ENCODE measurements at places on chromosomes 5 and 9.

DNA sequence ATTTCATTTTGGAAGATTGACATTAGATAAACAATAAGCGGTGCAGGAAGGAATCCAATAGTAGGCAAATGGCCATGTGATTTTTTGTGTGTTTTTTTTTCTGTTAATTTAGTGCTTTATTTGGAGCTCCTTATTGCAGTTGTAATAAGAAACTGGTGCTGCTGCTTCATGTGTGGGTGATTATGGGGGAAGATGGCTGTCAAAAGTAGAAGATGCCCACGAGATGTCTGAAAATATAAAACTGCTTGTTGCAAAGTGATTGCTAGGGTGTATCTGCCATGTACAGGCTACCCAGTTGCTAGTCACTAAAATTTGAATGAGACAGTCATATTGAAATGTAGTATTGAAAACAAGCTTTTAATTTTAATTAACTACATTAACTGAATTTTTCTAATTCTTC is 216.7 kb upstream of the FTMT start:
- H3K36me3 ChIP-seq = no peaks in the 10 kb centered on the region
- H3K4me3 ChIP-seq = no peak overlapping the region
- no peak for DNase-seq
- H3K4me1 ChIP-seq = peaks cover 5% of the 10 kb centered on the region
- H3K27ac ChIP-seq = no peak overlapping the region
- H3K27me3 ChIP-seq = peaks cover 8% of the 10 kb centered on the region

GRCh38 chr5:168941901-168942300 is 359.0 kb downstream of the SLIT3 start:
- no peak overlapping the region for H3K4me3 ChIP-seq
- H3K4me1 ChIP-seq = peaks cover 27% of the 10 kb centered on the region

- DNase-seq = no peak
- H3K4me3 ChIP-seq = no peak overlapping the region
- H3K36me3 ChIP-seq = no peaks in the 10 kb centered on the region
- H3K27ac ChIP-seq = no peak overlapping the region
- no peaks in the 10 kb centered on the region for H3K27me3 ChIP-seq
Observed at GRCh38 chr9:23672151-23672550, 153.9 kb downstream of the ELAVL2 start.

DNA sequence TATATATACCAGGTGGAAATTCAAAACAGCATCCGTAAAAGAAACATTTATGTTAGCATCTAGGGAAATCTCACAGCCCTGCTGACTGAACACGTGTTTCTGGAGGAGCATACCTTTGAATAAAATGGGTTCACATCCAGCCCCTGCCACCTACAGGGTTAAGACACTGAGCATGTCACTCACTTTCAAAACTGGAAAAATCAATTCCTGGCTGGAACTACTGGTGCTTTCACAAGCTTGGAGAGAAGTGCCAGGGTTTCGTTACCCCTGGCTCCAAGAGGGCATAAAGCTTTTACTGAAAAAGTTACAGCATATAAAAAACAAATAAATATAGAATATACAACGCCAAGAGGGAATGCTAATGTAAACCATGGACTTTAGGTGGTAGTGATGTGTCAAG is 48.0 kb downstream of the SERINC5 start:
- peaks cover 18% of the 10 kb centered on the region for H3K4me1 ChIP-seq
- H3K36me3 ChIP-seq = peaks cover under 1% of the 10 kb centered on the region
- no peaks in the 10 kb centered on the region for H3K27me3 ChIP-seq
- no peak overlapping the region for H3K27ac ChIP-seq
- H3K4me3 ChIP-seq = no peak overlapping the region

- H3K4me1 ChIP-seq = peaks cover 23% of the 10 kb centered on the region
- H3K27ac ChIP-seq = peak overlapping the region; percentile 52
- no peak for DNase-seq
Observed at GRCh38 chr5:58849921-58850667, 267.2 kb downstream of the RAB3C start.

DNA sequence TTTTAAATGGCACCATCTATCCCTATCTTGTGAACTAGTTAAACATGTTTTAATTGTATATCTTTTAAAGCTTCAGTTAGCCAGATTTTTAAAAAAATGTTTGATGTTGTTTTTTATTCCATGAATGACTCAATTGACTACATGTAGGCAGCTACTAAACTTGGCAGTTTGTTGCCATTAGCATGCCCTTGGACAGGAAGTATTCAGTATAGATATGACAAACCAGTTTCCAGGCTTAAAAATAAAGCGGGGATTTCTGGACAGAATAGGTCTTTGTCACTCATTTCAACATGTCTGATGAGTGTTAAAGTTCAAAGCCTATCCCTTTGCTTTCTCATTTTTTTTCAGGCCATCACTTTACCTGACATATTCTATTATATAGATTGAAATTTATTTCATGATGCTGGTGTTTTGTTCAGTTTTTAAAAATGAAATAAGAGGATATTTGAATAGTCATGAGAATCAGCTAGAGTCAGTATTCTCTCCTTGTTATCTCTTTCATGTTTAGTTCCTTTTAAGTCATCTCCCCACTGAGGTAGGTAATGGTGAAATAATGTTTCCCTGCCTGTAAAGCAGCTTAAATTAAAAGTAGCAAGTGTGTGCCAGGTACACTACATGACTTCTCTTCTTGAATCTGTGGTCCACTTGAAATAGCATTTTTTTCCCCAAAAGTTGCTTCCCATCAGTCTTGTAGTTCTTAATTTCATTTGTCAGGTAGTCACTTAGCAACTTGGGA is 11.9 kb downstream of the TNFAIP8 start:
- H3K4me1 ChIP-seq = peaks cover 21% of the 10 kb centered on the region
- H3K36me3 ChIP-seq = peaks cover 3% of the 10 kb centered on the region
- no peaks in the 10 kb centered on the region for H3K27me3 ChIP-seq
- DNase-seq = no peak
- peak overlapping the region; percentile 3 for H3K27ac ChIP-seq

DNA sequence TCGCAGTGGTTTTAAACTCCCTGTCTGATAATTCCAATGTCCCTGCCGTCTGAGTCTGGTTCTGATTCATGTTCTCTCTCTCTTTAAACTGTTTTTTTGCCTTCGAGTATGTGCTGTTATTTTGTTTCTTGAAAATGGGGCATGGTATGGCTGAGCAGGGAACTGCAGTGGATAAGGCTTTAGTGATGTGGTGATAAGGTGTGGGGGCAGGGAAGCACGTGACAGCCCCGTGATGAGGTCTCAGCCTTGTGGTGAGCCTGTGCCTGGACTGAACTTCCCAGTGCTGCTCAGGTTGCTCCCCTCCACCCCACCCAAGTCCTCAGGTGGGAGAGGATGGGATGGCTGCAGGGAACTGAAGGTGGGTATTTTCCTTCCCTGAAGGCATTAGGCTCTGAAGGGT is 5.5 kb upstream of the ZNF354B start:
- H3K27me3 ChIP-seq = peaks cover 4% of the 10 kb centered on the region
- no peaks in the 10 kb centered on the region for H3K36me3 ChIP-seq
- H3K27ac ChIP-seq = no peak overlapping the region
- H3K4me3 ChIP-seq = no peak overlapping the region

DNA sequence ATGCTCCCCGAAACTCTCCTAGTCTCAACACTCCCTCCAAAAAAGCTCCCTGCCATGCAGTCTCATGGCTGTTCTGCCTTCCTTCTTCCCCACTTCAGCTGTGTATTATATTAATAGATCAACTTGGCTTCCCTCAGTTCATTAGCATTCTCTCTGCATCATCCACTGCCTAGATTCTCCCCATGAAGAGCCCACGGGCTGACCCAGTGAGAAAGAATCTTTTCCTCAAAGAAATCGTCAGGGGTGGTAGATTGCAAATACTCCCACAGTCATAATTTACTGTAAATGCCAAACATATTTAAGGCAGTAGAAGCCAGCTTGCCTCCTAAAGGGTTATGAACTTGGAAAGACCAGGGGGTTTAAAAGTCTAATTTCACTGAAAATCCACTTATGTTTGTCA is 33.5 kb downstream of the GNA14 start:
- no peaks in the 10 kb centered on the region for H3K36me3 ChIP-seq
- no peaks in the 10 kb centered on the region for H3K4me1 ChIP-seq
- no peak overlapping the region for H3K4me3 ChIP-seq
- no peak overlapping the region for H3K27ac ChIP-seq
- H3K27me3 ChIP-seq = no peaks in the 10 kb centered on the region
- DNase-seq = no peak

- peaks cover 15% of the 10 kb centered on the region for H3K4me1 ChIP-seq
- no peaks in the 10 kb centered on the region for H3K27me3 ChIP-seq
- H3K4me3 ChIP-seq = peak overlapping the region; percentile 98
- H3K36me3 ChIP-seq = peaks cover 5% of the 10 kb centered on the region
Observed at GRCh38 chr5:132556153-132556762, 519 bp upstream of the RAD50 start.

DNA sequence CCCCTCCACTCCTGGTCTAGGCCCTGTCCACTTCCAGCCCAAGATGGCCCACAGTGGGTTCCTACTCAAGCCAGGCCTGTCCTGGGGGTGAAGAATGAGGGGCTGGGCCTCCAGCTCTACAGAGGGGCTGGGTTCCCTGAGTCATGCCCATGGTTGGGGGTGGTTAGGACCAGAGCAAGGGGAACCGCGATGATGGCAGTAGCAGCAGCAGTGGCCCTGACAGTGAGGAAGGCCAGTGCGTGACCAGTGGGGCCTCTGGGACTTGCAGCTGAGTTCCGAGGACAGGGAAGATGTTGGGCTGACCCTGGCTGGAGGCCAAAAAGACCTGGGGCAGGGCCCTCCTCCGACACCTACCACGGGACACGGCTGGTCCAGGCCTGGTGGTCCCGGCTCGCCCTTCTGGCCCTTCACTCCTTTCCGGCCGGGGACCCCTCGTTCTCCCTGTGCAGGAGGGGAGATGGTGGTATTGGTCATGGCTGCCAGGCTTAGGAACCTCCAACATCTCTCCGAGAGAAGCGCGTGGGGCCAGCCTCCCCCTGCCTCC is 9.2 kb upstream of the PHYKPL start:
- H3K27me3 ChIP-seq = peaks cover 3% of the 10 kb centered on the region
- no peak for DNase-seq
- H3K4me1 ChIP-seq = no peaks in the 10 kb centered on the region
- H3K4me3 ChIP-seq = no peak overlapping the region
- no peaks in the 10 kb centered on the region for H3K36me3 ChIP-seq

- DNase-seq = no peak
- H3K4me1 ChIP-seq = no peaks in the 10 kb centered on the region
- no peaks in the 10 kb centered on the region for H3K27me3 ChIP-seq
- H3K4me3 ChIP-seq = no peak overlapping the region
- H3K36me3 ChIP-seq = no peaks in the 10 kb centered on the region
- H3K27ac ChIP-seq = no peak overlapping the region
Observed at GRCh38 chr5:163193886-163194285, 243.5 kb upstream of the CCNG1 start.

GRCh38 chr9:115522912-115523311 is 405.0 kb upstream of the TNC start:
- peaks cover 6% of the 10 kb centered on the region for H3K4me1 ChIP-seq
- DNase-seq = no peak
- no peak overlapping the region for H3K4me3 ChIP-seq
- no peak overlapping the region for H3K27ac ChIP-seq

GRCh38 chr9:134641173-134641989 is at the start of gene COL5A1:
COL5A1 (plus strand) TSS chr9:134641803; CDS start chr9:134642188, 385 bp downstream.
- peaks cover 24% of the 10 kb centered on the region for H3K27me3 ChIP-seq
- H3K4me3 ChIP-seq = peak within 1 kb of the TSS; percentile 91
- peak; percentile 93 for DNase-seq
- no peaks in the 10 kb centered on the region for H3K36me3 ChIP-seq
- peaks cover 32% of the 10 kb centered on the region for H3K4me1 ChIP-seq

DNA sequence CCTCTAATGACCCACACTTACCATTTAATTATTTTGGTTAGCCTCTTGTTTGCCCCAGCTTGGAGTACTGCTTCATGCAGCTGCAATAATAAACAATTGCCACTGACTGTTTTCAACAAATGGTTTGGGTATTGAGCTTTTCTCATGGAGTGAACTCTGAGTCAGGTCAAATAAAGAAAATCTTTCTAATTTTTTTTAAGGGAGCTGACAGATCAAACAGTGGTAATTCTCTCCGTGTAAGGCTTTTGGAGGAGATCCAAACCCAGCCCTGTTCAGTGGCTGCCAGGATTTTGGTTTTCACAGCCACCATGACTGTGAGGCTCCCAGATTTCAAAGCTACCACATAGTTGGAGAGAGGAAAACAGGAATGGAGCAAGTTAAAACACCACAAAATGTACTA is 110.7 kb upstream of the EFNA5 start:
- no peak overlapping the region for H3K27ac ChIP-seq
- H3K4me3 ChIP-seq = no peak overlapping the region
- H3K4me1 ChIP-seq = peaks cover 18% of the 10 kb centered on the region
- H3K36me3 ChIP-seq = no peaks in the 10 kb centered on the region
- no peak for DNase-seq

DNA sequence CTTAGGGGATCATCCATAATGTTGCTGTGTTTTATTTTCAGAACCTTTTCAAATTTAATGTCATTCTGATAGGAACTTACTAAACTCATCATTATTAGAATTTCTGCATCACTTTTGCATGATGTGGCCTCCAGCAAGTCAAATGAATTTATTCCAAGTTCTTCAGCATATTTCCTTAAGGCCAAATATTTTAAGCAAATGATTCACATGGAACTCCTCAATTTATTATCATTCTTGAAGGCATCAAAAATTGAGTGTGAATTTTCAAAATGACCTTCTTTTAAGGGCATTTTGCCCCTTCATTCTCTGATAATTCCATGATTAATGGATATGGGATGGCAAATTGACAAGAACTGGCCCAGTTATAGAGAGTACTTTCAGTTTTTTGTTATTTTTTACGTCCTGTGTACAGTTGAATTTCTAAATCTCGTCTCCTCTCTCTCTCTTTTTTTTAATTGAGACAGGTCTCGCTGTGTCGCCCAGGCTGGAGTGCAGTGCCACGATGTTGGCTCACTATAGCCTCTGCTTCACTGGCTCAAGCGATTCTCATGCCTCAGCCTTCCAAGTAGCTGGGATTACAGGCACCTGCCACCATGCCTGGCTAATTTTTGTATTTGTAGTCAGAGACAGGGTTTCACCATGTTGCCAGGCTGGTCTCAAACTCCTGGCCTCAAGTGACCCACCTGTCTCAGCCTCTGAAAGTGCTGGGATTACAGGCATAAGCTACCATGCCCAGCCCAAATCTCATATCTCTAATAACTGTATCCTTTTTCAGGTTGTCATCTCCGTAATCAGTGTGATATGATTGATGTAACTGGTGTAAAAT is 29.1 kb downstream of the GPR21 start:
- no peak for DNase-seq
- no peaks in the 10 kb centered on the region for H3K27me3 ChIP-seq
- H3K36me3 ChIP-seq = peaks cover 24% of the 10 kb centered on the region
- H3K4me1 ChIP-seq = no peaks in the 10 kb centered on the region
- no peak overlapping the region for H3K4me3 ChIP-seq

GRCh38 chr5:113490317-113490716 is 2.1 kb upstream of the MCC start:
- H3K4me1 ChIP-seq = no peaks in the 10 kb centered on the region
- H3K36me3 ChIP-seq = peaks cover 4% of the 10 kb centered on the region
- no peak for DNase-seq
- peaks cover 42% of the 10 kb centered on the region for H3K27me3 ChIP-seq
- no peak overlapping the region for H3K4me3 ChIP-seq

DNA sequence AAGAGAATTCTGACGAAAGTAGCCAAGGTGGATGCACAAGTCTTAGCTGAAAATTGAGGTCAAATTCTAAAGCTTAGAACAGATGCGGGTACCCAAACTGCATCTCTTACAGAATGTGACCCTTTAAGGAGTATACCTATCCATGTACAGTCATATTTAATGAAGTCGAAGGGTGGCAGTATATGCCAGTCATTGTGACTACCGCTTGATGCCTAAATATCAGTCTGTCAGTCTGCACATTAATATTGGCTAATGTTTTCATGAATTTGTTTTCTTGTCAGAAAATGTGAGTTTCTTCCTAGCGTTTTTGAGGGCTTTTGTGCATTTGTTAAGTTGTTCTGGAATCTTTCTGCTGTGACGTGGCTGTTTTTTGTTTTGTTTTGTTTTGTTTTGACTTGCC is 264.5 kb upstream of the ELAVL2 start:
- H3K4me1 ChIP-seq = no peaks in the 10 kb centered on the region
- no peak overlapping the region for H3K27ac ChIP-seq
- H3K4me3 ChIP-seq = no peak overlapping the region
- DNase-seq = no peak
